Naive thymus-derived CD8-positive, alpha-beta T cell (primary cell): ENCODE measurements at places on chromosomes 16 and 17. TPM values are rescaled to one million over a fixed set of nuclear protein-coding genes. Genes with fewer than 3 reads are reported as not detected.

- peak; percentile 29 for DNase-seq
These were observed 52.5 kb upstream of the MTSS2 start for GRCh38 chr16:70738083-70738977.

- DNase-seq, result no peak
These were observed 1.2 kb downstream of the QPRT start for GRCh38 chr16:29680180-29680598.

DNA sequence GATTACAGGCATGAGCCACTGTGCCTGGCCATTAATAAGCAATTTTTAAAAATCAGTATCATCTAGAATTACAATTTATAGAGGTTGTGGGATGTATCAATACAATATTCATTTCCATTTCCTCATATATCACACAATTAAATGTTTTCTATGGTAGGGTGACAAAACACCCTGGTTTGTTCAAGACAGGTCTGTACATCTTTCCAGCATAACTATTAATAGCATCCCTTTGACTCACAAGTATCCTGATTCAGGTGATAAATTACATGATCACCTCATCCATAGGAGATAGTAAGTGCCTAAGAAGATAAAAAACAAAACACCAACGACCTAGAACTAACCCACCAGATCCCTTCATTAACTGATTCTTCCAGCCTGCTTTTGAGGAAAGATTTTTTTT lies 13.1 kb downstream of the COIL start:
- no peak for DNase-seq

GRCh38 chr16:80739523-80739922 lies 64.9 kb downstream of the CDYL2 start:
- DNase-seq, result no peak

GRCh38 chr16:78292844-78293380 lies 193.5 kb downstream of the WWOX start:
- DNase-seq, result no peak

- DNase-seq, result no peak
These were observed 11.2 kb upstream of the KCNJ2 start for GRCh38 chr17:70158180-70158579.

DNA sequence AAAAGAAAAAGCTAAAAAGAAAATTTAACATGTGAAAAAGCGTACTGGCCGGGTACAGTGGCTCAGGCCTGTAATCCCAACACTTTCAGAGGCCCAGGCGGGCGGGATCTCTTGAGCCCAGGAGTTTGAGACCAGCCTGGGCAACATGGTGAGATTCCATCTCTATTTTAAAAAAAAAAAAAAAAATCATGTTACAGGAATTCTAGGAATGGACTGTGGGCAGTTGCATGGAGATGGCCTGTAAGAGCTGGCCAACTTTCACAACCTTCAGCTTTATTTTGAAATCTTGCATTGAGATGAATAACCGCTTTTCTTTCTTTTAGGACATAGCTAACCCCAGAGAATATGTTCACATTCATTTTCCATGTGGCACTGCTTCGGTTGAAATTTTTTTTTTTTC lies 8.2 kb upstream of the CIAO3 start:
- DNase-seq, result no peak

- no peak for DNase-seq
These were observed 1.8 kb upstream of the JMJD8 start for GRCh38 chr16:685967-686366.

DNA sequence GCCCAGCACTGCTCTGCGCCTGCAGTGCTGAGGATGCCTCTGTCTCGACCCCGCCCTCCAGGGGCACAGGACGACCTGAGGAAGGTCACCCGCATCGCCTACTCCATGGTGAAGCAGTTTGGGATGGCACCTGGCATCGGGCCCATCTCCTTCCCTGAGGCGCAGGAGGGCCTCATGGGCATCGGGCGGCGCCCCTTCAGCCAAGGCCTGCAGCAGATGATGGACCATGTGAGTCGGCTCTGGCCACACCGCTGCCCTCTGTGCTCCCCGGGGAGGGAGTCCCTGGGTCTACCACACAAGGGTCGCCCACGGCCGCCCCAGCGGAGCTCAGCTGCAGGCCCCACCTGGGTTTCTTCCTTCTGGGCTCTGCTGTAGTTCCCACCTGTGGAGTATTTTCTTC lies 6.7 kb upstream of the RPL13 start:
- no peak for DNase-seq

- peak; percentile 3 for DNase-seq
These were observed 697 bp downstream of the NOL11 start for GRCh38 chr17:67718325-67718941.

DNA sequence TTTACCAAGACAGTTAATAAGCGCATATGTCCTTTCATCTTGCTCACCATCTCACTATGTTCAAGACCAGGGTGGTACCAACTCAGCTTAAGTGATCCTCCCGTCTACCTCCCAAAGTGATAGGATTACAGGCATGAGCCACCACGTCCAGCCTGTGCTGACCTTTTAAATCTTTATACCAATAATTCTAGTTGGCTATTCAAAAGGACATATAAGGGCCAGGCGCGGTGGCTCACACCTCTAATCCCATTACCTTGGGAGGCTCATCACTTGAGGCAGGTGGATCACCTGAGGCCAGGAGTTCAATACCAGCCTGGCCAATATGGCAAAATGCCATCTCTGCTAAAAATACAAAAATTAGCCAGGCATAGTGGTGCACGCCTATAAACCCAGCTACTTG lies 2.4 kb downstream of the CEP95 start:
- DNase-seq, result no peak

GRCh38 chr17:76512366-76513305 lies 11.4 kb upstream of the RHBDF2 start:
- DNase-seq, result no peak

GRCh38 chr17:47239967-47240651 lies 13.5 kb upstream of the ITGB3 start:
- no peak for DNase-seq

DNA sequence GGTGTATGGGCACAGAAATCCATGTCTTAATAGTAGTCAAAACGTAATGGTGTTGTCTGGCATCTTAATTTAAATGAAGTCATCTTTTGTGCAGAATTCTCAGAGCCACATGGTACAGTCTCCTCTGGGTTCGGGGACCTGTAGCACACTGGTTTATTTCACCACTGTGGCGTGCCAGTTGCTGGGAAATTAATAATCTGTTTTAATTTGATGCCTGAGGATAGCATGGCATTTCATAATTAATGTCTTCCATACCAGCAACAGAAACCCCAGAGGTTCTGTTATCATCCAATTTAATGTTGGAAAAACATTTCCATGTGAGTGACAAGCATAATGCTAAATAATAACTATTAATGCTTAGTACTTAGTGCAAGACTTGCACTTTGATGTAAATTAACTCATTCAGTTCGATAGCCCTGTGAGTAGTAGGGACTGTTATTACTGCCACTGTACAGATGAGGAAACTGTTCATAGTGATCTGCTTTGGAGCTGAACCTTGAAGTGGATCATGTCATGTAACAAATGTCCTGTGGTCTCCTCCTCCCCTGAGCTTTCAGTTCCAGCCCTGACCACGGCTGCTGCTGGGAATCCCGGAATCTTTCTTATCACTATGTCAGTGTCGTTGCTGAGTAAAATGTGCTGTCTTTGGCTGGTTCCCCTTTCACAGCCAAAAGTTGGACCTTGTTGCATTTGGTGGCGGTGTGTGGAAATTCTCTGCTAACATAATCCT lies 51.2 kb downstream of the SNX29 start:
- no peak for DNase-seq

TENT4B gene
- total RNA-seq, result 26.0 TPM

CA7 gene
- not detected for total RNA-seq

AANAT gene
- total RNA-seq, result not detected

ADORA2B gene
- not detected for total RNA-seq

NDRG4 gene
- 1.6 TPM for total RNA-seq

PRMT7 gene
- 110 TPM for total RNA-seq
